ENCODE measurements at places on chromosomes 7 and 10.

GRCh38 chr10:10961072-10961471 is 56.6 kb upstream of the CELF2 start:
- DNase-seq, result no peak

DNA sequence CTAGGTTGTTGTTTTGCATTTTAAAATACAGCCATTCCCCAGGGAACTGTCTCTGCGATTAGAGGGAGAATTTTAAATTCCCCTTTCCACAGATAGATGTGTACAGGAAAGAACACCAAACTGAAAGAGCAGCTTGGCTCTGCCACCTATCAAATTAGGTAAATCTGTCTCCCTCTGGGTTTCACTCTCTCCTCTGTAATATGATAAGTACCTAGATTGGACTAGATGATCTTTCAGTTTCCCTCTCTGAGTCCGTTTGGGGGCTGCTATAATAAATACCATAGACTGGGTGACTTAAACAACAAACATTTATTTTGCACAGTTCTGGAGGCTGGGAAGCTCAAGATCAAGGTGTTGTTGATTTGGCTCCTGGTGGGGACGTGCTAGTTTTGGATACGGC is 186.0 kb downstream of the KIF20B start:
- DNase-seq, result no peak

- DNase-seq, result no peak
Measured at GRCh38 chr7:70533614-70534013, 598.3 kb upstream of the GALNT17 start.

DNA sequence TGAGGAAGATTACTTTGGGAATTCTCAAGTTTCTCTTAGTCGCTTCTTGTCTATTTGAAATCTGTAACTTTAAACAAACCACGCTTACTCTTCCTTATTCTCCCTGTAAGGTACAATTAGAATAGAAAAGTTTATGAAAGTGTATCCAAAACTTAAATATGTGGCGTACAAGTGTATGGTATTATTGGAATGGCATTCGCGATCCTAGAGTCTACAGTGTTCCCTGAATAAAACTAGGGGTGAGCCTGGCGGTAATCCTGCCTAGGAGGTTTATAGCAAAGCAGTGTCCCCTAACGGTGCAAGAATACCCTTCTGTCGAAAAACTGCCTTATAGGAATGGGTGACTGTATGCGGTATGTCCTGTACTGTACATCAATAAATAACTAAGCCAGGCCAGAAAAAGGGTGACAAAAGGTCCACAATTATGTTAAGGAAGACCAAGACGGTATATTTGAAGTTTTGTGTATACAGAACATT is 1.2 kb downstream of the TASOR2 start:
- DNase-seq, result no peak

- DNase-seq, result no peak
Measured at GRCh38 chr7:134886353-134887057, 99.8 kb upstream of the AGBL3 start.

GRCh38 chr10:21406595-21407193 is 118.8 kb downstream of the SKIDA1 start:
- no peak for DNase-seq

DNA sequence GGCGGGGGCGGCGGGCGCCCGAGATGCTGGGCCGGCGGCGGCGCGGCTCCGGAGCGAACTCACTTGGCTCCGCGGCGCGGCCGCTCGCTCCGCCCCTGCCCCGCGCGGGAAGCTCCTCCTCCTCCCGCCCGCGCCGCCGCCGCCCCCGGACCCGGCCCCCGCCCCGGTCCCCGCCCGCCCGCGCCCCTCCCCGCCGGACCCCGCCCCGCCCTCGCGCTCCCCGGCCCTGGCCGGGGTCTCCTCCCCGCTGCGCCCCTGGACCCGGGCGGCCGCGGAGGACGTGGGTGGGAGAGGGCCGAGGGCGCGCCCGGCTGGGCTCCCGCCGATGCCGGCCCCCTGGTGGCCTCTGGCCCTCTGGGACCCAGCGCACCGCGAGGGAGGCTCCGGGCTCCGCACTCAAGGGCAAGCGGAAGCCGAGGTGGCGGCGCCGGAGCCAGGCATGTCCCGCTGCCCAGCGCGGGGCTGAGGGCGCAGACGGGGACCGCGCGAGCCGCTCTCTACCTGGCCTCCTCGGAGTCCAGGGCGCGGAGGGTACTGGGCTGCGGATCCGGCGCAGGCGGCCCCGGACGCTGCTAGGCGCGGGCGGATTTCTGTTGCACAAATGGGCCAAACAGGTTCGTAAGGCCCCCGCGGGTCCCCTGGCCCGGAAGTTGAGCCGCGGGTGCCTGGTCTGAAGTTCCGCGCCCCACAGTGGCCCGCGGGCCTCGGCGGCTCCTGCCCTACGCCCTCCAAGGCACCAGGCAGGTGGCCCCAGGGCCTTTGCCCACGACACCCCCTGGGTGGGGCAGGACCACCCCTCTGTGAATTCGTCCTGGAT is at the start of gene TCERG1L:
Gene TCERG1L (minus strand): TSS at position 61 of the 817 bp plus-strand sequence. CDS start 86 bp downstream, outside the sequence.
- no peak for DNase-seq

GRCh38 chr10:116371737-116372136 is 47.5 kb downstream of the CCDC172 start:
- no peak for DNase-seq

GRCh38 chr10:58625070-58625469 is 112.4 kb downstream of the BICC1 start:
- no peak for DNase-seq

- no peak for DNase-seq
Measured at GRCh38 chr7:72467237-72467636, 55.1 kb upstream of the CALN1 start.

DNA sequence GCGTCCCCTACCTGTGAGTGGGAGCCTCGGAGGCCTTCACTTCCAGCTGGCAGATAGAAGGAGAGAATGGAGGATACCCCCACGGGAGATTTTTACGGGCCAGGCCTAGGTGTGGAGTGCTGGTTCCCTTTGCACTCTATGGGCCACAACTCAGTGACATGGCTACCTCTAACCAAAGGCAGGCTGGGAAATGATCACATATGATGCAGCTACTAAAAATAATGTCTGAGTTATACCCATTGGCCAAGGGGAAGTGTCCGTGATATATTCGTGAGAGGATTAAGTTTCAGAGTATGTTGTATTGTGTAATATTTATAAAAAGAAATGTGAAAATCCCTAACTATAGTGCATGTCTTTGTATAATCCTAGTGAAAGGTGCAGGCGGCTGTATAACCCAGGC is 13.5 kb upstream of the HIPK2 start:
- DNase-seq, result no peak

- no peak for DNase-seq
Measured at GRCh38 chr7:120060875-120061274, 212.1 kb upstream of the KCND2 start.

DNA sequence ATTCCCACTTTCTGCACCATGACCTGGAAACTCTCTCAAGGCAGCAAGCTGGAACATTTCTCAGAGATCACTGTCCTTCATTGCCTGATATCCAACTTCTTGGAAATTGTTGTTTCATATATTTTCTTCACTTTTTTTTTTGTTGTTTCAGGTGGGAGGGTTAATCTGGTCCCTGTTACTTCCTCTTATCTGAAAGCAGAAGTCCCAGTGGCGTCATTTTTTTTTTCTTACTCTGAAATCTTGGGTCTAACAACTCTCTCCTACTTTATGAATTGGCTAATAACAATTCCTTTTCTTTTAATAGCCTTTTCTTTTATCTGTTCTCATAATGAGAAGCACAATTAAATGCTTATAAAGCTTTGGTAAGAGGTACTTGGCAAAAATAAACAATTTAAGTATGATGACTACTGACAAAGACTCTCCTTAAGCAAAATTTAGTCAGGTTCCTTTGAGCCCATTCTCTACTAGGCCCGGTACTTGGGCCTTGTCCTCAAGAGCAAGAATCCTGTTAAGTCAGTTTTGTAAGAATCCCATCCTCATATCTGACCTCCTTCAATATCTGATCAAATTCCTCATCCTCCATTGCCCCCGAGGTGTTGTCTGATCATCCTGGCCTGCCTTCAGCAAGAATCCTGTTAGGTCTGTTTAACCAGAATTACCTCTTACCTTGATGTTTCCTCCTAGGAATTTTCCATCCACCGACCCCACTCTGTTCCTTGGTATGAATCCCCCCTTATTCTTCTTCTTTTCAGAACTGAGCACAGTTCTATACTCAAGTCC is 11.5 kb upstream of the CC2D2B start:
- DNase-seq, result no peak

- DNase-seq, result no peak
Measured at GRCh38 chr7:34224281-34224680, 318.9 kb downstream of the BMPER start.

DNA sequence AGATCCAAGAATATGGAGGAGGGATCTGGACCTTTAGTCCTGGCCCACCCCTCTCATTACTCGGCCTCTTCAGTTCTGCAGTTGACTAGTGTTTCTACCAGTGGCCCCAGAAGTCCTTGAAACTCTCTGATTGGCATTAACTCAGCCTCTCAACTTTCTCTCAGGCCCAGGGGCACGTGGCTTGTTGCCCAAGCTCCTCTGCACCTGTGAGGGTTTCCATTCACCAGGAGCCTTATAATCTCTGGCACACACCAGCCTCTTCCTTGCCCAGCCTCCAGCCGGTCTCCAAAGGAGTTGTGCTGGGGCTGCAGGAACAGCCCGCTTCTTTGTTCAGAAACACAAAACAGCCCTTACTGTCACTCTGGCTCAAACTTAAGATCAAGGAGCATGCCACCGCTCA is 47.6 kb upstream of the ZPBP start:
- no peak for DNase-seq

DNA sequence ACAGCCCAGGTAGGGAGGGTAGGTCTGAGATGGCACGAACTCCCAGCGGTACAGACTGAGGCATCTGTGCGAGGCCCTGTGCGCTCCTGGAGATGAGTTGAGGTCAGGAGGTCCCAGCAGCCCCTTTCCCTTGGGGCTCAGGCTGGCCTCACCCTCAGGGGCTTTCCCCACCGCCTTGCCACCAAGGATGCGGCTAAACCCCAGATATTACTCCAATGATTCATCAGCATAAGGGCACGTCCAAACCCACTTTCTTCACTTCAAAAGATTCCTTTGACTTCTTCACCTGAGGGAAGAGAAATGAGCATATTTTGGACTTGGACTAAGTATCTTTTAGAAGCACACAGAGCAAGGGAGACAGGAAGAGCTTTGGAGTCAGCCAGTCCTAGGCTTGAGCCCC is 20.3 kb downstream of the UROS start:
- DNase-seq, result no peak
